ENCODE measurements at places on chromosomes 11 and 22. TPM values are rescaled to one million over a fixed set of nuclear protein-coding genes. Genes with fewer than 3 reads are reported as not detected.

GRCh38 chr11:133946541-133947318, 10.0 kb downstream of the IGSF9B start:
- no peak overlapping the region for H3K27ac ChIP-seq
- no peak overlapping the region for H3K4me3 ChIP-seq
- no peaks in the 10 kb centered on the region for H3K4me1 ChIP-seq
- H3K27me3 ChIP-seq, result peaks cover 24% of the 10 kb centered on the region

- H3K4me3 ChIP-seq, result peak overlapping the region; percentile 94
- H3K36me3 ChIP-seq, result 0 out of 2 replicates have a peak, but pooled peaks cover 5% of the 10 kb centered on the region
- H3K4me1 ChIP-seq, result peaks cover 55% of the 10 kb centered on the region
- H3K27me3 ChIP-seq, result peaks cover 5% of the 10 kb centered on the region
- peak overlapping the region; percentile 67 for H3K27ac ChIP-seq
These were observed 4.5 kb downstream of the CD81 start for GRCh38 chr11:2381494-2382128.

- H3K27ac ChIP-seq, result no peak overlapping the region
- peaks cover 40% of the 10 kb centered on the region for H3K4me1 ChIP-seq
- no peak overlapping the region for H3K4me3 ChIP-seq
- peaks cover 18% of the 10 kb centered on the region for H3K36me3 ChIP-seq
These were observed 5.0 kb downstream of the MICALL1 start for GRCh38 chr22:37910890-37911672.

LMO1 gene
- not detected for total RNA-seq

ARHGAP8 gene
- not detected for total RNA-seq

GAS2 gene
- total RNA-seq, result 0.48 TPM

FIBIN gene
- total RNA-seq, result 40.1 TPM
